Natural killer cell (primary cell): ENCODE measurements at places on chromosomes 2 and 18. TPM values are rescaled to one million over a fixed set of nuclear protein-coding genes. Genes with fewer than 3 reads are reported as not detected.

Gene TBC1D8
- total RNA-seq, result 8.7 TPM

Gene CD8B
- 6.0 TPM for total RNA-seq

Gene PPP1R1C
- not detected for total RNA-seq

Gene TTC27
- total RNA-seq, result 14.1 TPM

DNA sequence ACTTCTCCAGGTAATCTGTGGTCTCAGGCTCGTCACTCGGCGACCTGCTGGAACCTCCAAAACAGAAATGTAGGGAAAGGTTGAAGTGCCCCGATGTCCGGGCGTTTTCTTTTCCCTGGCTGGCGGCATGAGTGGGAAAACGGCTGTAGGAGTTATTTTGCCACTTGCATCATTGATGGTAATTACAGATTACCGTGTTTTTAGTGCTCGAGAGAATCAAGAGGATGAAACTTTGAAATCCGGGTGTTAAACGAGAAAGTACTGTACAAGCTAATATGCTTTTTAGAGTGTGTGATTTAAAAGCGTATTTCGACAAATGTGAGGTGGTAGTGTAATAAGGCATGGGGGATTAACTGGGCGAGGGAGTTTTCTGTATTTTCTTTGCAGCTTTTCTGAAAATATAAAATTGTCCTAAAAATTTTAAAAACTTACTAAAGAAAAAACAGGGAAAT, 819 bp downstream of the GRHL1 start:
- no peak overlapping the region for H3K4me3 ChIP-seq
- H3K4me1 ChIP-seq, result peaks cover 12% of the 10 kb centered on the region
- H3K27ac ChIP-seq, result no peak overlapping the region

GRCh38 chr2:42186366-42186765, 17.2 kb downstream of the EML4 start:
- DNase-seq, result no peak
- no peaks in the 10 kb centered on the region for H3K27me3 ChIP-seq
- peaks cover 16% of the 10 kb centered on the region for H3K4me1 ChIP-seq
- no peak overlapping the region for H3K4me3 ChIP-seq

DNA sequence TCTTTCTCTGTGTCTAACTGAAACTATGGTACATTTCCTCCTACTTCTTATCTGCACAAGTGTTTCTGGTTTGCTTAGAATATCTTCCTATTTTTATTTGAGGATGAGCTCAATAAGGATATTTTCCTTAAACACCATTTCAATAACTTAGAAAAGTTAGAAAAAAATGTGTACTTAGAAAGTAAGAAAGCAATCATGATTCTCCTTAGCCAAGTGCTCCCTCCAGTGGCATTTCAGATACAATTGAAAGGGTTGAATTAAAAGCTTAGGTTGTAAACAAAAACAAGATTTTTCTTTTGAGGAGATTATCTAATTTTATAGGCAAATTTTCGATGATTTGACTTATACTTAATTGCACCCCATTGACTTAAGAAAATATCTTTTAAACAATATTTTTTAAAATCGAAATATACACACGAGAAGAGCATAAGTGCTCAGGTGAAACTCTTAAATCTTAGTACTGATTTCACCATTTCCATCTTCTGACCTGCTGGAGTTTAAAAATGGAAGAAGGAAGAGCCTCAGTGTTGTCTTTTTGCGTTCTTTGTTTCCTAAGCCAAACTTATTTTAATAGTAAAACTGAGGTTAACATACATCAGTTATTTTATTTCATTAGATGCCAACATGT, 26.9 kb downstream of the C18orf63 start:
- H3K4me3 ChIP-seq, result no peak overlapping the region
- no peak for DNase-seq
- H3K27me3 ChIP-seq, result peaks cover 5% of the 10 kb centered on the region
- H3K36me3 ChIP-seq, result no peaks in the 10 kb centered on the region
- H3K4me1 ChIP-seq, result no peaks in the 10 kb centered on the region
- H3K27ac ChIP-seq, result no peak overlapping the region

DNA sequence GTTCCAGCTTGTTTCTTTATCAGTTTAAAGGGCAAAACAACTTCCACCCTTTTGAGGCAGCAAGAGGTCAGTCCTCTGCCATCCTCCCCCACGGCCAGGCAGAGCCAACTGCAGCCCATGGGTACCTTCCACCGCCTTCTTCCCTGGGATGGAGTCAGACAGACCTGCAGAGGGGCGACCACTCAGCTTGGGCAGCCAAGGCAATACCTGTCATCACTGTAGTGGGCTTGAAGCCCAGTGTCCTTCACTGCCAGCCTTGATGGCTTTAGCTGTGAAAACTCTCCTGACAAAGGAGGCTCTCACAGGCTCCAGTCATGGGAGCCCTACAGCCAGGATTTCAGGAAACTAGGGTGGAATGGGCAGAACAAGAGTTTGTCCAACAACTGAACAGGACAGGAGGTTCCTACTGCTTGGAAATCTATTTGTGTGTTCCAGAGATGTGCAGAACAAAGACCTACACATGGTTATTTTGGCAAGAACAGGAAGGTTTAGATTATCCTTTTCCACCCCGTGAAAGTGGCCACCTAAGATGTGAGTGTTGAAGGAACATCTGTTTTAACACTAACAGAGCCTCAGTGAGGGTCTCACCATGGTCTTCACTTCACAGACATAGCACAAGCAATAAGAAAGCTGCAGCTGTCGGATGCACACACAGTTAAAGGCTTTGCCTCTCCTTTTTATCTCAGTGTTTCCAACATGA, 93.9 kb upstream of the RMDN2 start:
- H3K27me3 ChIP-seq, result no peaks in the 10 kb centered on the region
- DNase-seq, result no peak
- H3K27ac ChIP-seq, result no peak overlapping the region
- H3K4me1 ChIP-seq, result peaks cover 9% of the 10 kb centered on the region
- no peaks in the 10 kb centered on the region for H3K36me3 ChIP-seq

- DNase-seq, result no peak
- H3K36me3 ChIP-seq, result no peaks in the 10 kb centered on the region
- no peak overlapping the region for H3K27ac ChIP-seq
- no peaks in the 10 kb centered on the region for H3K4me1 ChIP-seq
- no peak overlapping the region for H3K4me3 ChIP-seq
These were observed 2.1 kb downstream of the PROM2 start for GRCh38 chr2:95276244-95276887.

DNA sequence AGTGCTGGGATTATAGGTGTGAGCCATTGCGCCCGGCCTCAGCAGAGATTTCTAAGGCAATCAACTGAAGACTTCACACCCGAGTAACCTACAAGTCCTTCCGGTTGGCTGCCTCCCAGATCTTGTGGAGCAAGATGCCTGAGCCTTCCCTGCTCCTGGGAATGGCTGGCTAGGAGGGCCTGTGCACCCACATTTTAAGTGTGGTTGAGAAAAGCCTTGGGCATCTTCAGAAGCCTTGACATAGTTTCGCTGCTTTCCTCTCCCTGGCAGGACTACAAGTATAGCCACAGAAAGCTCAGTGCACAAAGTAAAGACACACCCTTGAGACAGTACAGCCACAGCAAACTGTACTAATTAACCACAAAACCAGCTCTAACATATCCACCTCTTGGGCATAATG, 35.2 kb downstream of the E2F6 start:
- H3K27ac ChIP-seq, result no peak overlapping the region
- DNase-seq, result no peak
